Renal cortical epithelial cell (primary cell): ENCODE measurements at places on chromosomes 16 and 17. TPM values are rescaled to one million over a fixed set of nuclear protein-coding genes. Genes with fewer than 3 reads are reported as not detected.

Gene HEATR9
- not detected in 2 replicates for total RNA-seq

Gene SMIM22
- 16.7 TPM in 1 of 2 replicates, not detected in the other for total RNA-seq

Gene CPNE7
- total RNA-seq: 11.9 and 45.5 TPM in 2 replicates

Gene PPP1R9B
- total RNA-seq: 15.8 and 39.9 TPM in 2 replicates

GRCh38 chr17:35129154-35129972 is 7.9 kb downstream of the FNDC8 start:
- no peak for DNase-seq

- DNase-seq: peak; percentile 39
Observed at GRCh38 chr16:72203401-72203800, 31.4 kb upstream of the PMFBP1 start.

- DNase-seq: no peak
Observed at GRCh38 chr16:49821614-49822282, 34.2 kb downstream of the ZNF423 start.

DNA sequence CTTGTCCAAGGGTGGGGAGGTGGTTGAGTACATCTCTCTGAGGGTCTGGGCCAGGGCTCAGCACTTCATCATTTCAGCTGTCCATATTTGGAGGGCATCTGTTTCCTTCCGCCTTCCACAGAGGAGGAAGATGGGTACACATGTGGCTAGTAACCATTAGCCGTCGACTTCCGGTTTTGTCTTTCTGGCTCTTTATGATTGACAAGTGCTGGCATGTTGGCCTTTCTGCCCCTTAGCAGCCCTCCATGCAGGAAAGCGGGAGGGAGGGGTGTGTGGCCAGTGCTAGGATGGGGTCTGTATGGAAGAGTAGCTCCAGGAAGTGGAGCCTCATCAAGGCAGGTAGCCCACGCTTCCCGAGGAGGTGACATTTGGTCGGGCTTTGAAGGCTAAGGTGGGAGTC is 69.6 kb downstream of the RAI1 start:
- DNase-seq: no peak

- DNase-seq: no peak
Observed at GRCh38 chr16:23840310-23840709, 4.5 kb downstream of the PRKCB start.

DNA sequence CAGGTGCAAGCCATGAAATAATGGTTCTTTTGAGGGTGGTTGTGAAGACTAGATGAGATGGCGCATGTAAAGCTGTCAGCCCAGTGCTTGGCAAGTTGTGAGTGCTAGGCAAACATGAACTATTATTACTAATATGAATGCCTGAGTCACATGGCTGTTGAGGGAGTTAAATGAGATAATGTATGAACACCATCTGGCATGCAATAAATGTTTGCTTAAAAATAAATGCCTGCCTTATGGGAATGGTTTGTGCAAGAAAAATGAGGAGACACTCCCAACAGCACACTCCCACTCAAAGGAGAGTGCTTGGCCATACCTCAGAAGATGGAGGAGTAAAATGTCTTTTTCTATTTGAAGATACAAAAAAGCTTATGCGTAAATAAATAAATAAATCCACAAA is 3.6 kb downstream of the MAPK3 start:
- no peak for DNase-seq

DNA sequence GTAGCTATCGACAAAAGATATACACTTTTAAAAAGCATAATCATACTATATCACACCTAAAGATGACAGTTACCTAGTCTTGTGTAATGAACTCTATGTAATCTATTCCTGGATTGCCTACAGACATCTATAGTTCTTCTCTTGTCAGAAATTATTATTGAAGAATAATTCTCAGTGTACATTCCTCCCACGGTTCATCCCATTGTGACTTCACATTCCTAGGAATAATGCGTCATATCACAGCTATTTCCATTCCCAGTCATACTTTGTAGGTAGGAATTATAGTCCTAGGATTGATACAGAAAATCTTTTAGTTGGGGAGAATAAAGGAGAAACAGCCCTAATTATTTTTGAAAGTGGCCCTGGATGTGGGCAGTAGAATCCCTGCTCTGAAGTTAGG is 44.0 kb upstream of the ABCC11 start:
- no peak for DNase-seq
